ENCODE measurements at places on chromosomes 2 and 18.

DNA sequence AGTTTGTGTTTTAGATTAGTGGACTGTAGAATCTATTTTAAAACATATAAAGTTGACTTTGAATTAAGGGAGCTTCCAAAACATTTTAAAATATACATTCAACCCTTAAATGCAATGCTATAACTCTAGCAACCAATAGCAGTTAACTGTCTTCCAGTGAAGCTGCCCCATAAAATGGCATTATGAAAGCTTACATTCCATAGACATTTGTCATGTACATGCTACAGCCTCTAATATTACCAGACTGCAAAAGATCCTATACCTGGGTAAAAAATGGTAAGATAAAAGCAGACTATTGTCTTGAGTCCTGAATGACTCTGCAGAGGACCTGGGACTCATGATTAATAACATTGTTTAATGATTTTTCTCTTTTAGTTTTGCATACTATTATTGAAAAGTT lies 489.4 kb downstream of the LRP1B start:
- no peak for DNase-seq

DNA sequence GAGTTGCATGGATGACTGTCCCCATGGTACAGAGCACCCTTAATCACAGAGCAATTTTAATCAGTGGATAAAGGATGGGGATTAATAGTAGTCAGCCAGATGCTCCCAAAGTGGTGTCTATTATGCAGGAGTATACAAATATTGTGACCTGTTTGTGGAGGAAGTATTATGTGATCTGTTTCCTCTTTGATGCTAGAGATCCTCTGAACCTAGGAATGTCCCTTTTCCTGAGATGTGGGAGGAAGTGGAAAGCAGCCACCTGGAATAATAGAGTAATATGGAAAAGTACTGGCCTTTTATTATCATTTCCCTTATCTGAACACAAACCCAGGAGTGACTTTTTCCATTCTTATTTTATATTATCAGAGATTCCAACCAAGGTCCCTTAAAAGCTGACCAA lies 94.2 kb upstream of the EFEMP1 start:
- peak; percentile 76 for DNase-seq

DNA sequence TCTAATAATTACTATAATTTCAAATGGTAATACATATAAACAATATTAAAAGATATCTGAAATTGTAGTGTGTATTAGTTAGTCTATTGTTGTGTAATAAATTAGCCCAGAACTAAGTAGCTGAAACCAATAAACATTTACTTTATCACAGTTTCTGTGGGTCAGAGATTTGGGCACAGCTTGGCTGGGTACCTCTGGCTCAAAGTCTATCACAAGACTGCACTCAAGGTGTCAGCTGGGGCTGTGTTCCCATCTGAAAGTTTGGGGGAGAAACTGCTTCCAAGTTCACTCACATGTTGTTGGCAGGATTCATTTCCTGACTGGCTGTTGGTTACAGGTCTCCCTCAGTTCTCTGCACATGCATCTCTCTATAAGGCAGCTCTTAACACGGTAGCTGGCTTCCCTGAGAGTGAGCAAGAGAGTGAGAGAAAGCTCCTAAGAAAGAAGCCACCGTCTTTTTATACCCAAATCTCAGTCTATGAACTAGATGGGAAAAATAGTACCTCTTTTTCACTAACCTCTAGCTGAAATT lies 25.6 kb upstream of the WIPF1 start:
- DNase-seq: no peak

- DNase-seq: peak; percentile 8
These were observed 89.5 kb downstream of the BIRC6 start for GRCh38 chr2:32446369-32446768.

DNA sequence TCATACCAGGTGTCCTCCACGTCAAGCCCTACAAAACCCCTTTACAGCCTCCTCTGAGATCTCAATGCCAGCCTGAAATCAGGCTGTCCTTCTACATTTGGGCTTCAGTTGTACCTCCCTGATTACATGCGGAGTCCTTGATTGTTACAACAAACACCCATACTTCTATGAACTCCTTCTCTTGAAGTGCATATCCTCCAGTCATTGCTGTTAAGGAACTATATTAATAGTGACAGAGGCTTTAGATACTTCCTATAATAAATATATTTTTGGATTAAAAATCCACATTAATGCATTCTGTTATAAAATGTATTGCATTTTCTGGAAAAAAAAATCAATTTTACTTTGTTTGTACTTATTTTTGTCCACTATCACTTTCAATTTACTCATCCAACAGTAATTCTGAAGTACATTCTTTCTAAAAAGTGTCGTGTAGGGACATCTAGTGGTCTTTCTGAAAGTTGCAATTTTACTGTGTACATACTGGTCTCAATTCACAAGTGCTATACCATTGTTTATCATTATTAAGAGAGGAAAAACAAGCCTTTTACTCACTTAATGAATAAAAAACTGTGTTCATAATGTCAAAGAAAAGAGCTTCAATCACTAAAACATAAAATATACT lies 316.4 kb downstream of the DSEL start:
- DNase-seq: peak; percentile 16
